ENCODE measurements at places on chromosomes 12 and 14. TPM values are rescaled to one million over a fixed set of nuclear protein-coding genes. Genes with fewer than 3 reads are reported as not detected.

GRCh38 chr14:75092698-75093097 lies 23.3 kb downstream of the ZC2HC1C start:
- H3K27ac ChIP-seq: no peak overlapping the region
- H3K4me3 ChIP-seq: no peak overlapping the region
- peaks cover 98% of the 10 kb centered on the region for H3K36me3 ChIP-seq
- DNase-seq: no peak
- no peaks in the 10 kb centered on the region for H3K27me3 ChIP-seq
- no peaks in the 10 kb centered on the region for H3K4me1 ChIP-seq

Gene SYNDIG1L
- total RNA-seq: not detected

Gene ANO4
- 0.15 TPM for total RNA-seq

Gene KRT8
- 179 TPM for total RNA-seq

DNA sequence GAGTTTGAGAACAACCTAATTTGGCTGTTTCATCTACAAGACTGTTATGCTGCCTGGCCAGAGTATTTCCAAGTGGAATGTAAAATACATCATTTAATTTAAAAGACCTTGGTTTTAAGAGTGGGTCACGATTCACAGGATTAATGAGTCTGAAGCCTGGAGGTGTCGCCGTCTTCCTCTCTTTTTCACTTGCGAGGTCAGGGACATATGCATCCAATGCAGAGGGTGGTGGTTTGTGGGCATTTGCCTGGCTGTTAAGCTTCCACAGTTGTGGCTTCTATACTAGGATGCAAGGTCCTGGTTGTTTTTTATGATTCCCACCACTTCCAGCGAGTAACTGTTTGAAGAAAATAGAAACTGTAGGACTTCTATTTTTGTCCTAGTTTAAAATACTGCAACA lies 22.8 kb upstream of the RASSF3 start:
- no peak overlapping the region for H3K27ac ChIP-seq
- no peak overlapping the region for H3K4me3 ChIP-seq
- no peak for DNase-seq
- no peaks in the 10 kb centered on the region for H3K4me1 ChIP-seq
- H3K36me3 ChIP-seq: no peaks in the 10 kb centered on the region
- H3K27me3 ChIP-seq: no peaks in the 10 kb centered on the region

GRCh38 chr12:87349681-87350080 lies 679.5 kb downstream of the C12orf50 start:
- no peak overlapping the region for H3K4me3 ChIP-seq
- H3K4me1 ChIP-seq: peaks cover 3% of the 10 kb centered on the region
- no peaks in the 10 kb centered on the region for H3K36me3 ChIP-seq
- no peaks in the 10 kb centered on the region for H3K27me3 ChIP-seq

Gene KCNMB4
- not detected for total RNA-seq

GRCh38 chr12:50992819-50993218 lies 33.4 kb downstream of the SLC11A2 start:
- H3K4me3 ChIP-seq: no peak overlapping the region
- no peaks in the 10 kb centered on the region for H3K4me1 ChIP-seq
- H3K27ac ChIP-seq: no peak overlapping the region
- peaks cover 94% of the 10 kb centered on the region for H3K36me3 ChIP-seq
- no peak for DNase-seq
- H3K27me3 ChIP-seq: no peaks in the 10 kb centered on the region

GRCh38 chr14:68793734-68794129 lies 865 bp upstream of the ZFP36L1 start:
- no peak for DNase-seq
- peak overlapping the region; percentile 97 for H3K27ac ChIP-seq
- no peaks in the 10 kb centered on the region for H3K27me3 ChIP-seq
- H3K4me3 ChIP-seq: peak overlapping the region; percentile 98
- peaks cover 65% of the 10 kb centered on the region for H3K36me3 ChIP-seq

All from MCF 10A (cell line).